Left renal pelvis (tissue), 4 donors: ENCODE measurements at places on chromosomes 7 and 10.

DNA sequence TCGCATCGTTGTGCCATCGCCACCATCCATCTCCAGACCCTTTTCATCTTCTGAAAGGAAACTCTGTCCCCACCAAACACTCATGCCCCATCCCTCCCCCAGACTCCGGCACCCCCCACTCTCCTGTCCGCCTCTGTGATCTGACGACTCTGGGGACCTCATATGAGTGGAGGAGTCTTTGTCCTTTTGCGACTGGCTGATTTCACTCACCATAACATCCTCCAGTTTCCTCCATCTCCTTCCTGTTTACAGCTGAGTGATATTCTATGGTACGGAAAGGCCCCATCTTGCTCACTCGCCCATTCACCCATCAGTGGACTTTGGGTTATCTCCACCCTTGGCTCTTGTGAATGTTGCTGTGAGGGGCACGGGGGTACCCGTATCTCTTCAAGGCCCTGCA, 11.8 kb upstream of the INSIG1 start:
- DNase-seq = no peak

- no peak for DNase-seq
Observed at GRCh38 chr10:23399701-23400144, 39.2 kb upstream of the OTUD1 start.

- no peak for DNase-seq
Observed at GRCh38 chr10:97888641-97889262, 39.1 kb downstream of the GOLGA7B start.

- no peak for DNase-seq
Observed at GRCh38 chr7:38615665-38616064, 15.5 kb downstream of the AMPH start.

- no peak for DNase-seq
Observed at GRCh38 chr10:99370993-99371392, 41.8 kb downstream of the CNNM1 start.

DNA sequence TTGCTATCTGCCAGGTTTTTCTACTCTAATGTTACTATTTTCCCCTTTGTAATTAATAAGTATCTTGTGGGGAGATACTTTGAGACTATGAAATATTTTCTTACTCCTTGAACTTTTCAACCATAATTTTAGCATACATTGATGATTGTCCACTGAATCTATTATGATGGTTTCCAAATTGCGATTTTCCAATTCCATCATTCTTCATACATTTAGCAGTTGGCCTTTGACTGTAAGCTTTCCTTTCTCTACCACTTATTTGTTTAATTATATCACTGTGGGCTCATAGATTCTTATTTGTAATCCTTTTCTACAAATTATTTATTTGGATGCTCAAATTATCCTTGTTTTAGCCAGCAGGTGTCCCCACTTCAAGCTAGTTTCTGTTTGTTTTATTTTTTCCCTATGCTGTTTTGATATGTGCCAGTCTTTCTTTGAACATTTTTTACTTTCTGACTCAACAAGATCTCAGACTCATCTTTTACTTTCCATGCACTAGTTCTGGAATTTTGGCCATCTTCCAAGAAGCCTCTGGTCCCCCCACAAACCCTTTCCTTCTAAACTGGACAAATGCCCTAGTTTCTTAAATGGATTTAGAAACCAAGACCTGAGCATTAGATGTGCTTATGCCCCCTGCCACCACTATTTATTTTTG, 11.4 kb upstream of the MRPS16 start:
- no peak for DNase-seq

DNA sequence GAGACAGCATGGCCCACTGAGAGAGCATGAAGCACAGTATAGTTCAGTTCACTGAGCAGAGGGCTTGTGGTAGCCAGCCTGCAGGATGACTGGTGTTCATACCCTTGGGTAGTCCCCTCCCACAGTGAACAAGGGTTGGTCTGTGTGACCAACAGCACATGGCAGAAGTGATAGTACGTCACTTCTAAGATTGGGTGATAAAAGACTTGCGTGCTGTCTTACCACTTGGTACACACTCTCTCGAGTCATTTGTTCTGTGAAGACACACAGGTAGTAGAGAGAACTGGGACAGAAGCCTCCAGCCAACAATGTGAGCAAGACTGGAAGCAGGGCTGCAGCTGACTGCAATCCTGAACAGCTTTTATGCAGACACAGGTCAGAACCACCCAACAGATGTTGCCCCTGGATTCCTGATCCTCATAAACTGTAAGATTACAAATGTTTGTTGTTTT, 14.6 kb downstream of the EPC1 start:
- no peak for DNase-seq

- no peak for DNase-seq
Observed at GRCh38 chr10:71389768-71390460, 6.8 kb upstream of the CDH23 start.

GRCh38 chr10:99912041-99912440, 97.7 kb downstream of the DNMBP start:
- DNase-seq = no peak

GRCh38 chr10:108358912-108359311, 1194.4 kb upstream of the SORCS1 start:
- DNase-seq = no peak

DNA sequence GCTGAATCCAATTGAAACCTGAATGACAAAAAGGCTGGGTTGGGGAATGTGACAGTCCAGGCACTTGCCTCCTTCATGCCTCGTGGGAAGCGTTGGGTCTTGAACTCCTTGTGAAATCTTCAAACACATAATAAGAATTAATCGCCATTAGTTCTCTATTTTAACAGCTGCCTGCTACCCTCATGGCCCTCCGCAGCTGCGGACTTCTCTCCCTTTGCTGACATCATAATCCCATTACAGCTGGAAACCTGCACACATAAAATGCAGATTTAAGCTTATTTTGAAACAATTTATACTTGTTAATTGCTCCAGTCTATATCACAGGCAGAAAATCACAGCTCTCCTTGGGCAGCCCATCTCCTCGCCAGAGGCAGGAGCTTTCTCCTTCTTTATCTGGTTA, 403.0 kb upstream of the MKI67 start:
- DNase-seq = no peak

DNA sequence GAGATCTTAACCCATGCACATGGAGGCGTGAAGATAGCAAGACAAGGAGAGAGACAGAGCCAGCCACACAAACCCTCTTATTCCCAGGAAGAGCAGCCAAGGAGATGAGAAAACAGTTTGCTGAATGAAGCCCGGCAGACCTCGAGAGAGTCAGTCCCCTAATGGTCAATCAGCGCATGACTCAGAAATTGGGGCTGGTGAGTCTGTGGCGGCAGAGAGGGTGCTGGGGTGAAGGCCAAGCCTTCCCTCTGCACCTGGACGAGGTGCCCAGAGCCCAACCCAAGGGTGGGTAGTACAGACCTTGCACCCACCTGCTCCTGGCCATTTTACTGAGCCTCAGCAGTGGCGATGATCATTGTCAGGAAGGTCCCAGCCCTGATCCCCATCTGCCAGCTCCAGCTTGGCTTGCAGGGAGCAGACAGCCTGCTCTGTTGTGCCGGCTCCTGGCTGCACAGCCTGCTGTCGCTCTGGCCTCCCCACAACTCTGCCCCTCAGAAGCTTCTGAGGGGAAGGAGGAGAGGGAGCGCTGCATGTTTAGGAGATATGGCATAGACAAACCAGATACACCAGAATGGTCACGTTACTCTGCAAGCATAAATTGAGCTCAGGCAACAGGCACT, 256.6 kb downstream of the RPS24 start:
- no peak for DNase-seq

DNA sequence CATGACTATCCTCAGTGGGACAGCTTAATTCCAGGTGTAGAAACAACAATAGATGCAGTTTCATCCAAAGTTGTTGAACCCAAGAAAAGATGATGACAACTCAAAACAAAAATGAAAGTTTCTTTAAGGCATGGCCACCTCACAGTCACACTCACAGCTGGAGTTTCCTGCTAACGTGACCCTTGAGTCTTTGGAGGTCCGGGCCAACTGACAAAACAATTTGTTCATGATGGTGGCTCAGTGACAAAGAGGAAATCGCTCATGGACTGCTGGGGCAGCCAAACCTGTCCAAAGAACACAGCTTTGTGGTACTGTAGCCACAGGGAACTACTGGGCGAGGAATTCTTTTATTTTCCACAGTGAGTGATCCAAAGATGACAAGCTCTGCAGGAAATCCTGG, 96.0 kb upstream of the JCAD start:
- no peak for DNase-seq
